ENCODE measurements at places on chromosomes 13 and 19.

GRCh38 chr19:29367791-29368222 is 154.9 kb upstream of the UQCRFS1 start:
- no peak for DNase-seq

DNA sequence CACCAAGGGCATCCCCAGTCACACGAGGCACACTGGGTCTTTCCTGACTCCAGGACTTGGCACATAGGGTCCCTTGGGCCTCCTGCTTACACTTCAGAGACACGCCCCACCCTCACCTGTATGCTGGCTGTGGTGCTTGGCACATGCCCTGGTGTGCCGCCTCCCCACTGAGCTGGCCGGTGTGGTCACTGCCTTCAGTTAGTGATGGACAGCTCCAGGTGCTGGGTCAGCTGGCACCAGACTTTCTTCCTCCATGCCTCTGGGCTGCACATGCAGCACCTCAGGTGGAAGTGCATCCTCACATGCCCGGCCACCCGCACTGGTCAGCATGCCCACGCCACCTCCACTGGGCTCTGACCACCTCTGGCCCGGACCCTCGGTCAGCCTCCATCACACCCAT is 52.9 kb downstream of the KLF2 start:
- DNase-seq: no peak

DNA sequence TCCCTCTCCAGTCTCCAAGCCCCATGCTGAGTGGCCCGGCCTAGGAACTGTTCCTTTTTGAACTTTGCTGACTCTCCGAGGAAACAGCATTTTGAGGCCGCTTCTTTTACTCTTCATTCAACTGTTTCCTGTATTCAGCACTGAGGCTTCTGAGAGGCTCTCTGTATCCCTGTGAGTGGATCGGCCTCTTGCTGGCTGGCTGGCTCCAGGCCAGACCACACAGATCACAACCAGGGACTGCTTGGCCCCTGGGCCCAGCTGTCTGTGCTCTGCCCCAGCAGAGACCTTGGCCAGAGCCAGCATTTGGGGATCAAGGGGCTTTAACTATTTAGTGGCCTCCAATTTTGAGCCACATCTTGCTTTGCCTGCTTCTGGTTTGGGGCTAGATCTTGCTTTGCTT is 75.6 kb upstream of the KL start:
- DNase-seq: no peak

DNA sequence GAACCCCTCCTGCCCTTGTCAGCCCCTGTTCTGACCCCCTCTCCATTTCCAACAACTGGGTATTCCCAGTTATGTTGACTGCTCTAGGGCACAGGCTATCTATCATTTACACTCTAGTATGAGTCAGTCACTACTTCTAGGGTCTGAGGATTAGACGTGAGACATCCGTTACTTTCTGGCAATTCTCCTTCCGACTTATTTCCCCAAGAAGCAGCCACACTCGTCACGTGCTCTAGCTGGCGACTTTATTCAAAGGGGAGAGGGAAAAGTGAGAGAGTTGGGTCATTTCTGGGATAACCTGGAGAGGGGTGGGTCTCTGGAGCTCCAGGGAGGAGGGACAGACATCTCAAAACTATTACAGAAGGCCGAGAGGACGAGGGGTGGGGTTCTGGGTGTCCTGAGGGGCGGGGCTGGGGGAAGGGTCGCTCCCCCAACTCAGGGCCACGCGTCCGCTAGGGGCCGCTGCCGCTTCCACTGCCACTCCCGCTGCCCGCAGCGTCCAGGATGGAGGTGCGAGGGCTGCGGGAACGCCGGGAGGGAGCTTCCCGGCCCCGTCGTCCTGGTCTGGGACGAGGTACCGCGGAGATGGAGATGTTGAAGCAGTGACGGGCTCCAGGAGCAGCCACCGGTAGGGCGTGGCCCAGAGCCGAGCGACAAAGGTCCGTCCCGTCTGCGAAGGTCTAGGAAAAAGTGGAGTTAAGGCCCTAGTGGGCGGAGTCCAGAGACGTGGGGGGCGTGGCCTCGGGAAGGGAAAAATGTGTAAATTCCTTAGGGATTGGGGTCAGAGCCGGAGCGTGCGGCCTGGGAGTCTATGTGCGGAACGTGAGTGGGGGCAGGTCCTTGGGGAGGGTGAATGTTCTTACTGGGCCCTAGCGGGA is 8.9 kb downstream of the RTBDN start:
- DNase-seq: no peak
